Activated T-helper 2 cell treated with anti-CD3 and anti-CD28 coated beads, Interferon-gamma antibody, Interleukin-2, Interleukin-4, amounts not matched to agents 10 μg/mL and 5 μg/mL and 100 μg/mL, durations not matched to agents 14 hours and 24 hours and 36 hours (primary cell): ENCODE measurements at places on chromosomes 5 and 9. TPM values are rescaled to one million over a fixed set of nuclear protein-coding genes. Genes with fewer than 3 reads are reported as not detected.

Gene TRIM14
- 37.7 and 41.5 TPM in 2 replicates for total RNA-seq

Gene DIPK1B
- total RNA-seq: 3.1 and 3.4 TPM in 2 replicates

Gene ALDH1A1
- total RNA-seq: not detected in 2 replicates

Gene TAS2R1
- not detected in 2 replicates for total RNA-seq

Gene CTSV
- total RNA-seq: 0.48 and 0.78 TPM in 2 replicates

Gene COL23A1
- total RNA-seq: not detected in 2 replicates

Gene PCA3
- total RNA-seq: not detected in 2 replicates

Gene CDKN2B-AS1
- total RNA-seq: 0.82 and 1.1 TPM in 2 replicates
